NCI-H1694 (cell line): ENCODE measurements at places on chromosomes 7 and 10.

GRCh38 chr10:103554488-103555324 lies 61.2 kb downstream of the NEURL1 start:
- DNase-seq, result no peak

- no peak for DNase-seq
These were observed 314.9 kb upstream of the AOAH start for GRCh38 chr7:37039131-37039749.

DNA sequence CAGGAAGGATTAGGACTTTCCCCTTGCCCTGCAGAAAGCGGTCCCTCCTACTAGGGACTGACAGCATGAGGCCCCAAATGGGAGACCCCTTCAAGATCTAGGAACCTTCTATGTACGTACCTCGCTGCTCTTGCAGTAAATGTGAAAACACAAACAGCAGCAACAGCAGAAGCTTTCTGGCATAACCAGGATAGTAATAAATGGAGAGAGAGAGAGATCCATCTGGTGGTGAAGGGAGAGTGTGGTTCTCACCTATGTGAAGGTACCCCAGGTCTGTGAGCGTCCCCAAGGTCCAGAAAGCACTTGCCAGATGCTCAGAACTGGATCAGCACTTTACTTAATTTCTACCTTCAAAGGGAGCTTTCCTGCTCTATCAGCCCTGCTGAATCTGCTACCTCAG lies 592.7 kb downstream of the PARD3 start:
- DNase-seq, result no peak

- DNase-seq, result no peak
These were observed 95.0 kb upstream of the LEP start for GRCh38 chr7:128146052-128146451.

GRCh38 chr7:108568801-108569380 lies 615 bp downstream of the THAP5 start:
- DNase-seq, result peak; percentile 27

DNA sequence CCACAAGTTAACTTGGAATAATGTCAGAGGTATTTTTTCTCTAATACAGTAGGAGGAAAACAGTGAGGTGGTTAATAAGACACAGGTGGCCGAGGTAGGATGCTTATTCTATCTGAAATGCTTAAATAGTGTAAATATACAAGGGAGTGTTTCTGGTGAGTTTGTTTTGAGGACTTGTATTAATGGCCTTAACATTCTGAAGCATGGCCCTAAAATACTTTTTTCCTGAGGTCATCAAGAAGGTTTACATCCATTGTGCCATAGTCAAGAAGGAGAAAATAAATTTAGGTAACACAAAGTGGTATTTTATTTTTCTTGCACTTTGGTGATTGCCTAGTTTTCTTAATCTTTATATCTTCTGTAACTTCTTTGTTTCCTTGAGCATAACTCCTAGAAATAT lies 18.8 kb downstream of the GNAI1 start:
- DNase-seq, result no peak

GRCh38 chr7:3955751-3956696 lies 655.0 kb downstream of the SDK1 start:
- peak; percentile 56 for DNase-seq

DNA sequence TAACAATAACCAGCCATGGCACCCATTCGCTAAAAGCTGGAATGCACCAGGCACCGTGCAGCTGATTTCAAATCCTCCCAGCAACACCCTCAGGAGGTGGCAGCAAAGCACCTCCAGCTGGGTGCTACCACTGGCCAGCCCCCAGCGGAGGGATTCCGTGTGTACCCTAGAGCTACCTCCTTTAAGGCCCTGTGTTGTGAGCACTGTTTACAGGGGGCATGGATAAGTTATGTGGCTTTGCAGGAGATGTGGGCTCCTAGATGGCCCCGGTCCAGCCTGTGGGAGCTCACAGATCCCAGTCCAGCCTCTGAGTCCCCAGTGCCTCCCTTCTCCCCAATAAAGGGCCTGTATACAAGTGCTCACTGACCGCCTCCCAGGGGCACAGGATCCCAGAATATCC lies 27.1 kb downstream of the TNRC18 start:
- no peak for DNase-seq

- no peak for DNase-seq
These were observed 42.7 kb downstream of the SKIDA1 start for GRCh38 chr10:21482821-21483220.

GRCh38 chr7:114519240-114519639 lies 104.6 kb downstream of the FOXP2 start:
- DNase-seq, result peak; percentile 14

DNA sequence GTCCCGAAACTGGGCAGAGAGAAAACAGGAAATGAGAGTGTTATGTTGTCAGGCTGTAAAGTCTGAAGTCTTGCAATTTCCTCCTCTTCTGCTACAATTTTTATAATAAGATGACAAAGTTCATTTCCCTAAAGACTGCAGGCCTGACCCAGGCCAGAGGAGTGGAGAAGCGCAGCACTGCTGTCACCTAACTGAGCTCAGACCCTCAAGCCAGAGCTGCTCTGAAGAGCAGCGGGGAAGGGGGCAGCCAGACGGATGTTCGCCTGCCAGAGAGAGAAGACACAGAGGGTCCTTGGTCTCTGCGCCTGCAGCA lies 12.6 kb upstream of the AOAH start:
- DNase-seq, result no peak

GRCh38 chr7:83996879-83997278 lies 197.7 kb downstream of the SEMA3A start:
- no peak for DNase-seq

DNA sequence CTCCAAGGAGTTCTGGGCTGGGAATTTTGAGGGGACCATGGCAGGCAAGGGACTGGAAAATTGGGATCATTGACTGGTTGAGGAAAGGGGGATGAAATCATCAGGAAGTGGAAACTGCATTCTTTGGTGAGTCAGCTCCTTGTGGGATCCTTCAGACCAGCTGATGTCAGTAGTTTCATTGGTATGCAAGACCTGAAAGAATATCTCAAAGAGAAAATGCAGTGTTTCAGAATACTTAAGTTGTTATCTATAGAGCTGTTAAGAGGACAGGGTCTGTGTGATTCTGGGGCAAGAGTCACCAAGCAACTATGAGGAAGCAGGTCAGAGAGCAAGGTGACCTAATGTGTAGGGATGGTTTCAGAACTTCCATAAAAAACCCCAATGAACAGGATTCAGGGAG lies 595.9 kb upstream of the AUTS2 start:
- DNase-seq, result no peak

GRCh38 chr10:76398043-76398710 lies 966.8 kb downstream of the LRMDA start:
- DNase-seq, result peak; percentile 94

DNA sequence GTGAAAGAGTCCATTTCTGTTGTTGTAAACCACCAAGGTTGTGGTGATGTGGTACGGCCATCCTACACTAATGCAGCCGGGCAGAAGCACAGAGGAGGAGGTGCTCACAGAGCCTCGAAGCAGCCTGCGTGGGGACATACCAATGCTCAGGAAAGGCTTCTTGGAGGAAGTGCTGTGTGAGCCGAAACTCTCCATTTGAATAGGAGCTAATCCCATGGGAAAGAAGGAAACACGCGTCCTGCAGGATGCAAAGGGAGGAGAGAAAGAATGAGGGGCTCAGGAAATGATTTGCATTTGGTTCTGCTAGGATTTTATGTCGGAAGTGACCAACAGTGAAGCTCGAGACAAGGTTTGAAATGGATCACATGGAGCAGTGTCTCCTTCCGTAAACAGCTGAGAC lies 477.9 kb upstream of the ANKRD30A start:
- no peak for DNase-seq

DNA sequence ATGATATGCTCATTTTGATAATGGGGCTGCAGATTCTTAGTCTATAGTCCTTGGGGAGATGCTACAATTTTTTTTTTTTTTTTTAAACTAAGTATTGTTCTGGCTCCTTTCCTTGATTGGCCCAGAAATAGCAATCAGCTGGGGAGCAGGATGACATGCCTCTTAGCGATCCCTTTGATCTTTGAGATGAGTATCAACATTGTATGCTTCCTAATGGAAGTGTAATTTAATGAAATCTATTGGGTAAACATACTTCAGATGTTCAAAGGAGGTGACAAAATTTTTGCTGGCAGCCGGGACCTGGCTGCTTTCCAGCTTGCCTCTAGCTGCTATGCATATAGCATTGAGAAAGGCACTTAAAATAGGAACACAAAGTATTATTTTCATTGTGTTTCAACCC lies 43.5 kb downstream of the VTI1A start:
- DNase-seq, result peak; percentile 24

GRCh38 chr7:130648580-130648979 lies 20.0 kb downstream of the COPG2 start:
- DNase-seq, result no peak

DNA sequence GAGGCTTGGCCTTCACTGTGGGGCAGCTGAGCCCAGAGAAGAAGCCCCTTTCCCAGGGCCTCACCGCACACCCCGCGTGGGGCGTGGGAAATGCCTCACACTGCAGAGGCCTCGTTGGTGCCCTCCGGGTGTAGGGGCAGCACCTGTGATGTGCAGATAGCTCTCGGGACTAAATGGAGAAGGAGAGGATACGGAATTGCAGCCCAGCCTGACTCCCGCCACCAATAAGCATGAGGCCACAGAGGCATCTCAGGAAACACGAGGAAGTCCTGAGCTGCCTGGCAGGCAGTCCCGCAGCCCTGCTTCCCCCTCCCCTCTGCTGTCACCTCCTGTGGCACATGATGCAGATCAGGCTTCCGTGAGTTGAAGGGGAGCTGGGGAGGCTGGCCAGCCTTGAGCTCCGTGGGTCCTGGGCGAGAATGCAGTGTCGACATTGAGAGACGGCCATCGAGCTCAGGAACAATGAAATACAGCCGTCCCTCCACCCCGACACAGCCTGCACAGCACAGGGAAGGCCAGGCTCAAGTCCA lies 59.6 kb upstream of the PPP2R2D start:
- DNase-seq, result no peak

DNA sequence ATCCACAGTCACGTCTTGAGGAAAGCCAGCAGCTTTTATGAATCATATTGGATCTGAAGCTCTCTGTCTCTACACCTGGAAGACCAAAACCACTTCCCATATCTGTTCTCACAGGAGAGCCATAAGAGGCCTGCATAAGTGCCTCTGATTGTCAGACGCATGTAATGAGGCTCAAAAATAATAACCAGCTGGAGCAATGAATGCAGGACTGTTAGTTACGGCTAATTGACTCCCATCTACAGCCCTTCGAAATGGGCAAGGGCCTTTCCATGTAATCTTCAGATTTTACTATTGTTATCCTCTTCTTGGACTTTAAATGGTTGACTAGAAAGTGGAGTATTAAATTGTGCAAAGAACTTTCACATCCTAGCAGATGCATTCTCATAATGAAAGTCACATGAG lies 4.4 kb upstream of the SEMA3C start:
- peak; percentile 81 for DNase-seq

DNA sequence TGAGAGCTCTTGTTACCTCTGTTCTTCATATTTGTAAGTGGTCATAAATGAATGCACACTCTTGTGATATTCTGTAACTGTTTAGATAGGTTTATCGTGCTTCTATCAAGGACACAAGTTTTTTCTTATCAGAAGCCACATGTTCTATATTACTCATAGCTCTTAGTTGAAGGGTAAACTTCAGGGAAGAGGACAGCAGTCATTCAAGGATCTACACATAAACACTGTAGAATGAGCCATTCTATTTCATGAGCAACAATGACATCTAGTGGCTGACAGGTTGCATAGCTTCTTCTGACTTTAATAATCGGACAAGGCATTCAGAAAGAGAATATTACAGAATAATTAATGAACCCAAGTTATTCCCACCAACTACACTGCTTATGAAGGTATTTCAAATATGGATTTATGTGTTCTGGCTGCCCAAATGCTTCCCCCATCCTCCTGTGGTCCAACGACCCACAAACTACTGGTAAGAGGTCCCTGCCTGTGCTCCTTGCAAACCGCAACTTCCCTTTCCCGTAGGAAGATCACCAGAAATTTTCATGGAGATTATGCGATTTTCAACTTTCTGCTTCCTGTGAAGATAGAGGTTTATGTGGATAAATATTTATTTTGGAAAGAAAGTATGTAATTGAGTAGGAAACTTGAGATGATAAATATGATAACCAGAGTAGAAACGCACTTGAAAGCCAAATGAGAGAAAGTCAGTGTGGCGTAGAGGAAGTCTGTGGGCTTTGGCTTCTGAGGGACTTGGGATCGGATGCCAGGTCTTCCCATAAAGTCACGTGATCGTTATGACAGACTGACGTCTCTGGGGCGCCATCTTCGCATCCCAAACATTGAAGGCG lies 16.8 kb upstream of the ABCB5 start:
- peak; percentile 42 for DNase-seq

DNA sequence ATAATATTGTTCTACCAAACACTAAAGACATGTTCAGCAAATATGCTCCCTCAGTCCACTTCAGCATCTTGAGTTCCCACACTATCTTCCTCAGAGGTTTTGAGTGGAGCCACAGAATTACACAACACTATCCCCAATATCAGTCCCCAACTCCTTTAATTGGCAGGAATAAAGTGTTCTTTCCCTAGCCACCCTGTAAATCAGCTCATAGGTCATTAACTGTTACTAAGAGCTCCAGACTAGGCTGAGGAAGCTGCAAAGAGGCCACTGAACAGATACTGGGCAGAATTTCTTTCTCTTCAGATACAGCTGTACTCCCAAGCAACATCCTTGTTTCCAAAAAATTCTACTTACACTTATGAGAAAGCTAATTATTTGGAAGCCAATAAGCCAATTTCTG lies 11.6 kb upstream of the KAT6B start:
- no peak for DNase-seq

DNA sequence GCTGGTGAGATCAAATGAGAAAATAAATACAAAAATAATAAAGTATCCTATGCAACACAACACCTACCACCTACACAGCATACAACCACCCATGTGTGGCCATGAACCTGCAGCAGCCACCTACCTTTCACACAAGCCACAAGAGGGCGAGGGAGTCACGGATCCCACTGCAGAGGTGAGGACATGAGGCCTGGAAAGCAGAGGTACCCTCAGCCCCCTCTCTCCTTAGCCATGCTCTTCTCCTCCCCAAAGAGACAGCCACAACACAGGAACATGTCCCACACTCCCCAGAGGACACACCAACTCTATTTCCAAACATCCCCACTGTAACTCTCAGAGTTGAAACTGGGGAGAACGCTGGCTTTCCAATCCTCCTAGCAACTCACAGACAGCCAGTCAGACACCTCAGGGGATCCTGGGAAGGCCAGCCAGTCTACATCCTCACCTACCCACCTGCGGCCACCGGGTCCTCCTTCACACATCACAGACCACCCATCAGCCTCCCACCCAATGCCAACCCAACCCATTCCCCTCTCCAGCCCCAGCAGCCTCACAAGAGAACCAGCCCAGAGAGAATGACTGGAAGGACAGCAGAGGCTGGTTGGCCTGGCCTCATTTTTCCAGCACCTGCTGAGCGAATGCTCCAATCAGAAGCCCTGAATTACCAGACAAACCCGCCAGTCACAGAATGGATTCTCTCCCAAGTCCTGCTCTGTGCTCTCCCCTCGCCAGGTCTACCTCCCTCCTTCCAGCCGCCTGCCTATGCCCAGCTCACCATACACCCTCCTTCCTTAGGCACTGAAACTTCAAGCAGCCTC lies 18.4 kb downstream of the DLG5 start:
- no peak for DNase-seq

DNA sequence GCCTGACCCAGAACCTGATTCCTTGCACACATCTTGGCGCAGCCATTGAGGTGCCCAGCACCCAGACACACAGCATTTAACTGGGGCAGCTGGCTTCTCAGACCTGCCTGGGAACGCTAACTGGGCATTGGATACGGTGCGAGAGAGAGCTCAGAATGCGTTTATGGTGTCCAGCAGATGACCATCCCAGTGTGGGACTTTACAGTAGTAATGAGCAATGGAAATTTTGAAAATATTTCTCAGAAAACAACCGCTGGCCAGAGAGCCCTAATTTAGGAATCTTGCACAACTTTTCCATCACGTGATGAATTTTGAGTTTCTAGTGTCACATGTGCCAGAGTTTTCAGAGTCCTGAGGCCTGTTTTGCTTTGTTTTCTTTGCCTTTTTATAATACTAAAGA lies 78.2 kb upstream of the SEC61G start:
- DNase-seq, result no peak
